ENCODE measurements at places on chromosomes 1 and 21.

GRCh38 chr1:16042096-16042495 lies 1.5 kb upstream of the CLCNKB start:
- no peak for DNase-seq

DNA sequence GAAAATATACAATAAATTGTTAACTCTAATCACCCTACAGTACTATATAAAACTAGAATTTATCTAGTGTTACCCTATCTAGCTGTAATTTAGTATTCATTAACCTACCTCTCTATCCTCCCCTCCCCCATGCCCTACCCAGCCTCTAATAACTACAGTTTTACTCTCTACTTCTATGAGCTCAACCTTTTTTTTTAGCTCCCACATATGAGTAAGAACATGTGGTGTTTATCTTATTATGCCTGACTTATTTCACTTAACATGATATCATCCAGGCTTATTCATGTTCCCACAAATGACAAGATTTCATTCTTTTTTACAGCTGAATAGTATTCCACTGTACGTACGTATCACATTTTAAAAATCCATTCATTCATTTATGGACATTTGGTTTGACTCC lies 46.0 kb upstream of the WARS2 start:
- DNase-seq = no peak

- DNase-seq = peak; percentile 9
Observed at GRCh38 chr1:111140680-111140967, 601 bp downstream of the CEPT1 start.

- DNase-seq = no peak
Observed at GRCh38 chr1:44740179-44740617, 561 bp downstream of the KIF2C start.

GRCh38 chr1:169957884-169958283 lies 64.2 kb upstream of the SCYL3 start:
- DNase-seq = no peak

DNA sequence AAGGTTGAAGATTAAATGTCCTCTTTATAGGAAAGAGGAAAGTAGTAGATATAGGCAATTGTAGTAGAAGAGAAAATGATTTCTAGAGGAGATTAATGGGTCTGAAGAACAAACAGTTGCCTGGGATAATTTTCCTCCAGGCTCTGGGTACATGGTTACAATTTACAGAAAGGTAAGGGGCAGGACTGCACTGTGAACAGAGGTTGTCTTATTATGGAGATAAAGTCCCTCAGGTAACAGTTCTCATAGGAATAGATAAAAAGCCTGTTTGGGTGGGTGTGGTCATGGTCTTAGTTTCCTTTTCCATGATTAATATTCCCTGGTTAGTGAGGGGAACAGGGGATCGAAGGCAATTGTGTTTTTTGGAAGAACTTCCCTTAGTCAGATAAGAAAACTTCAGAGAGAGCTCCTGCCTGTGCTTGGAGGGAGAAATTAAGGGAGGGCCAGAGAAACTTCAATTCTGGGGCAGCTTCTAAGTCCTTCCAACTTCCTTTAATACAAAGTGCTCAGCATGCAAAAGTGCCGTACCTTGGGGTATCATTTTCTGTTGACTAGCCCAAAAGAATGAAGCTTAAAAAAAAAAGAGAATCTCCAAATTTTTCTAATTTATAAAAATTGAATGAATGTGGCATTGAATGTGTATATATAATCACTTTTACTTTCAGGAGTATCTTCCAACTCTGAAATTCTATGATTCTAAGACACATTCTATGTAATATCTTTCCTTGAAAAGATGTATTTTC lies 295.4 kb upstream of the USP25 start:
- DNase-seq = no peak

DNA sequence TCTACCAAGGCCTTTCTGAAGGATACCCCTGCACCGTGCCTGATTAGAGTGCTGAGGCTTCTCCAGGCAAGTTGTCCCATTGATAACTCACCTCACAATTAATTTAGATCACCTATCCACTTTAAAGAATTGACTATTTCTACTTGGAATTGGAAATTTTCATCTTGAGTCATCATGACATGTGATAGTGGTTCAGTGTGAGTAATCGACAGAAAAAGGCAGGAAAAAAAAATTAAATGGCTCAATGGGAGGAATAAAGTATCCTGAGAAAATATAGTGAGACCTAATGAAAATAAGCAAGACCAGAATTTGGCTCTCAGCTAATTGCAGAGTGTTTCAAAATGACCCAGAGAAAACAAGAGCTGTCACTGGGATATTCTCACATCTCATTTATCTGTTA lies 222.4 kb upstream of the C8B start:
- DNase-seq = no peak

DNA sequence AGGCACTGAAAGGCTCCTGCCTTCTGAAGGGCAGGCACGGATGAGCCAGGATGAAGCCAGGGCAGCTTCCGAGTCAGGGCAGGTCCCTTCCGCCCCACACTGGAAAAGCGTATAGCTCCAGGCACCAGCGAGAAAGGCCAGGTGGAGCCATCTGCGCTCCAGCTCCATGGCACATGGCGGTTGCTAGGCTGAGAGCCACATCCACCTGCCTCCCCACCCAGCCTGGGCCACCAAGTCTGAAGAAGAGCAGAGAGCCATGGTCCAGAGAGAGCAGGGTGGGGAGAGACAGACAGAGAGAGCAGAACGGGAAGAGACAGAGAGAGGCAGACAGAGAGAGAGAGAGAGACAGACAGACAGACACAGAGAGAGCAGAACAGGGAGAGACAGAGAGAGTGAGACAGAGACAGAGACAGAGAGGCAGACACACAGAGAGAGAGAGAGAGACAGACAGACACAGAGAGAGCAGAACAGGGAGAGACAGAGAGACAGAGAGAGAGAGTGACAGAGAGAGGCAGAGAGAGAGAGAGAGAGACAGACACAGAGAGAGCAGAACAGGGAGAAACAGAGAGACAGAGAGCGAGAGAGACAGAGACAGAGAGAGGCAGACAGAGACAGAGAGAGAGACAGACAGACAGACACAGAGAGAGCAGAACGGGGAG lies 5.2 kb downstream of the FNDC10 start:
- no peak for DNase-seq

GRCh38 chr21:28207436-28208173 lies 785.1 kb downstream of the LTN1 start:
- peak; percentile 75 for DNase-seq

GRCh38 chr1:63403386-63403785 lies 36.0 kb downstream of the ALG6 start:
- DNase-seq = no peak

GRCh38 chr1:212686069-212686468 lies 13.6 kb downstream of the BATF3 start:
- DNase-seq = no peak

- DNase-seq = no peak
Observed at GRCh38 chr1:11874624-11875023, 15.9 kb upstream of the NPPB start.

DNA sequence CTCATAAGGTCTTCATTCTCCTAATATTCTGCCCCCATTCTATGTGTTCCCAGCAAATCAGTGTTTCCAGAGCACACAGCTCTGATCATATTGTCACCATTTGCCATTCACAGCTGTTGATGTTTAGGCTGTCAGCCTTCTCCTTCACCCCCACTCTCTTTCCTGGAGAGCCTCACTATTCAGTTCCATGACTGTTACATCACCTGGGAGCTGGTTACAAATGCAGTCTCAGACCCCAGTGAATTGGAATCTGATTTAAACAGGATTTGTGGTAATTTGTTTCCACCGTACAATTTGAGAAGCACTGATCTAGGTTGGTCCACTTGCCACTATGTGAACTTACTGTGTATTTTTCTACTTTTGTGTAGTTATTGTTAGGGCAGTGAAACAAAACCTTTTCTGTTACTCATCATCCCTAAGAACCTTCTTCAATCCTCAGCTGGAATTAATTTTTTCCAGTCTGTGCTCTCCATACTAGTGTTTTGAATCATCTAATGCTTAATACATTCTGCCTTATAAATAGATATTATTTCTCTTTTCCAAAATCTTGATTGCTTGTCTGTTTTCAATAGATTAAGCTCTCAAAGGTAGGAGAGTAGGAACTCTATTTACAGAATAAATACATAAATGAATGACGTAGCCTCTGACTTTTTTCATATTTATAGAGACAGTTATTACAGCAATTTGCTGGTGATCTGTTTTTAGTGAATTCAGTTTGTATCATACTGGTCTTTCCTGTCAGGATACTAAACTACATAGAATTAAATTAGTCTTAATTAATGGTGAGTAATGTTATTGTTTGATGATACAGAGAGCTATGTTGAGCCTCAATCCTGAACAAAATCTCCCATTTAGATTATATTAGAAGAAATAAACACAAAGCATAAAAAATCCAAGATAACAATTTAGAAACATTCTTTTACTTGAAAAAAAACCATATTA lies 8.1 kb downstream of the SNX7 start:
- no peak for DNase-seq

GRCh38 chr1:72936151-72936740 lies 653.9 kb upstream of the NEGR1 start:
- no peak for DNase-seq

DNA sequence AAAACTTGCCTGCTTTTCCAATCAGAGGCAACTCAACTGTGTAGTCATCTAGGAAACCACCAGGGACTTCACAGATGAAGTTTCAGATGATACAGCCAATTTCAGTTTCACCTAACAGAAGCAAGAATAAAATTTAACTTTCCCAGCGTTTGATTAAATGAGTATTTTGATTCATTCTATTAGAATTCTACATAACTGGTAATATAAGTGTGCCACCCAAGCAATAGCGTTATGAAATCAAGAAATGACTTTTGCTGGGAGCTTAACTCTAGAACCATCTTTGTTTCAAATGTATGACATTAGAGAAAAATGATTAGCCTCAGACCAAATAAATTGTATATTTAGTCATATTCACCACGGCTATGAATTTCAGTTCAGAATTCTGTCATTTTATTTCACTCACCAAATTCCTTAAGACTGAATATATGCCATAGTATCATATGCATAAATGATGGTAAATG lies 239.3 kb downstream of the NRIP1 start:
- no peak for DNase-seq

DNA sequence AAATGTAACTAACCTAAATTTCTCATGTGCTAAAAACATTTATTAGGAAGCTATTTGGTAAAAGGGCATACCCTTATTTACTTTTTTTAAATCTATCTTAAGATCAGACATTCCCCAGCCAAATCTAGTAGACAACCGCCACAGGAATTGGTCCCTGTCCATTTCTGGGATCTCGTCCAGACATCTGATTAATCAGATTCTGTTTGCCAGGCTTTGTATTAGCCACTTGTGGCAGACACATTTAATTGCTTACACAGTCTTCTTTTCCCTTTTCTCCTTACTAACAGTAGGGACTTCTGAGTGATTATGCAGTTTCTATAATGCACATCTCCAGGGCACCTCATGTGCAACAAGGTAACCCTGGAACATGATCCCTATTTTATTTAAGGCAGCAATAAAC lies 449.0 kb upstream of the RGS18 start:
- DNase-seq = no peak

GRCh38 chr21:44425895-44426662 lies 29.2 kb upstream of the LRRC3 start:
- DNase-seq = no peak

GRCh38 chr21:16407403-16408240 lies 677.8 kb downstream of the USP25 start:
- DNase-seq = no peak

DNA sequence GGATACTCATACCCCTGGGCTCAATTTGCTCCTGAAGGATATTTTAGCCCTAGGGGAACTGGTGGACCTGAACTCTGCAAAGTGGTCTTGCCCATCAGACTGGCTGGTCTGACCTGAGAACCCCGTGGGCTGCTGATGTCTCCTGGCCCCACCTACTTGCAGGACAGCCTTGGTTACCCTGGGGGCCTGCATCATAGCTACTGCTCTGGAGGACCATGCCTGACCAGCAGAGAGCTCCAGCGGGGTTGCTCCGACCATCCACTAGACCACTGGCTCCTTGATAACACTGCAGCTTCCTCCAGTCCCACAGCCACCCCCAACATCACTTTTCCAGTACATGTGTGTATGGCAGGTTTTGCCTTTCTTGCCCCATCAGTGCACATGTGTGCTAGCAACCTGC lies 331.6 kb upstream of the BRINP3 start:
- no peak for DNase-seq

- peak; percentile 5 for DNase-seq
Observed at GRCh38 chr1:209692745-209693504, 11.7 kb upstream of the HSD11B1 start.

GRCh38 chr1:15918962-15919715 lies 56.8 kb downstream of the ZBTB17 start:
- DNase-seq = peak; percentile 38

DNA sequence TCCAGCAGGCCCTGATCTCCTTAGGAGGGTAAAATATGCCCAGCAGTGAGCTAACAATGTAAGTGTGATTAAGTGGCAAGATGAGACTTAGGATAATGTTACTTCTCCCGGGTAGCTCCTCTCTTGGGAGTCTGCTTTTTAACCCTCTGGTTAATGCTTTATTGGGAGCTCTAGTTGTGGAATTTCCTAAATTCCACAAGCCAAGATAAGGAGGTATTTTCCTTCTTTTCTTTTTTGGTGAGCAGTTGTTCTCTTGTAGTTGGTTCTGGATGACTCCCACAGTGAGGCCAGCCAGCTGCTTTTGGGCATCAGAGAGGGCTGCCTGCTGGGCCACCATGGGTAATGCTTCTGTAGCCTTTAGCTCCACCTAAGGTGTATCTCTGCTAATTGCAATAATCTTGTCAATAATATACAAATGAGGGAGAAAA lies 19.3 kb downstream of the C1orf52 start:
- no peak for DNase-seq

DNA sequence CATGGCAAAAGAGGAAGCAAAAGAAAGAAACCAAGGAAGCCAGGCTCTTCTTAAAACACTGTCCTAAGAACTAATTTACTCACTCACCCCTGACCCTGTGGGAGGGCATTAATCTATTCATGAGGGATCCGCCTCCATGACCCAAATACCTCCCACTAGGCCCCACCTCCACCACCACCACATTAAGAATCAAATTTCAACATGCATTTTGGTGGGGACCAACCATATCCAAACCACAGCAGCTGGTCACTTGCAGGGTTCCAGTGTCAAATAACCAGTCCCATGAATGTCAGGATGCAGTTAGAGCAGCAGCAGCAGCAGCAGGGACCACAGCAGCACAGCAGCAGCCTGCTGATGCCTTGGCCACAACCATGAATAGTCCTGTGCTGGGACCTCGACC lies 83.8 kb downstream of the ZC3H11B start:
- no peak for DNase-seq

DNA sequence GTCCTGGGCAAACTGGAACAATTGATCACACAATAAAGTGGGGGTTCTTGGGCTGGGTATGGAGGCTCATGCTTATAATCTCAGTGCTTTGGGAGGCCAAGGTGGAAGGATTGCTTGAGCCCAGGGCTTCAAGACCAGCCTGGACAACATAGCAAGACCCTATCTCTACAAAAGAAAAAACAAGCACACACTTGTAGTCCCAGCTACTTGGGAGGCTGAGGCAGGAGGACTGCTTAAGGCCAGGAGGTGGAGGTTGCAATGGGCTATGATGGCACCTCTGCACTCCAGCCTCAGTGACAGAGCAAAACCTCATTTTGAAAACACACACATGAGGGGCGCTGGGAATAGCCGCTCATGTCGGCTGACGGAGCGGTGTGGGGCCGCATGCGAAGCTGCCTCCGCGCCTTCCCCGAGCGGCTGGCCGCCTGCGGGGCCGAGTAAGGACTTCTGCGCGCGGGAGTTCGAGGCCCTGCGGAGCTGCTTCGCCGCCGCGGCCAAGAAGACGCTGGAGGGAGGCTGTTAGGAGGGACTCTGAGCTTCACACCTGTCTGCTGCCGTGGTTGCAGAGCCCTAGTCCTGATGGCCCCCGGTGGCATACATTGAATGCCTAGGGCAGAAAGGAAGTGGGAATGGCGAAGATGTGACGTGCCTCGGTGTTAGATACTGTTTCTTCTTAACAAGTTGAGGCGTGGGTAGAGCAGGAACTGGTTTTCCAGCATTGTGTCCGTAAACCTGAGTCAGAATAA lies 59.5 kb downstream of the ACBD3 start:
- no peak for DNase-seq
